HFFc6 (cell line): ENCODE measurements at places on chromosomes 4 and X.

DNA sequence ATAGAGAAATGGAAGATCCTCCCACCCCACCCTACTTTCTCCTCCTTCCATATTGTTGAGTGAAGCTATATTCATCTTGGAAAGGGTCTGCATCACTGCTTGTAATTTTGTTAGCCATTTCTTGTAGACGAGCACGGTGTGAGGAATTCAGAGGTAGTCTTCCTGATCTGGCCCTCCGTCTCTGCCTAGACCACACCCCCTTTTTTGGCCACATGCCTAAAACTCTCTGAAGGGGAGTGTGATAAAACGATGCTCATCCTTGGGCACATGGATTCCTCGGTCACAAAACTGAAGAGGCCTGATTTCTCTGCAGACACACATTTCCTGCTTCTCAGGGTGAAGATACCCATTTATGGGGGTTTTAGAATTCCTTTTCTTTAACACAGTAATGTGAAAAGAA lies 182.8 kb downstream of the LARP7 start:
- DNase-seq: no peak

- no peak for DNase-seq
Measured at GRCh38 chr4:78292341-78292740, 235.2 kb downstream of the FRAS1 start.

DNA sequence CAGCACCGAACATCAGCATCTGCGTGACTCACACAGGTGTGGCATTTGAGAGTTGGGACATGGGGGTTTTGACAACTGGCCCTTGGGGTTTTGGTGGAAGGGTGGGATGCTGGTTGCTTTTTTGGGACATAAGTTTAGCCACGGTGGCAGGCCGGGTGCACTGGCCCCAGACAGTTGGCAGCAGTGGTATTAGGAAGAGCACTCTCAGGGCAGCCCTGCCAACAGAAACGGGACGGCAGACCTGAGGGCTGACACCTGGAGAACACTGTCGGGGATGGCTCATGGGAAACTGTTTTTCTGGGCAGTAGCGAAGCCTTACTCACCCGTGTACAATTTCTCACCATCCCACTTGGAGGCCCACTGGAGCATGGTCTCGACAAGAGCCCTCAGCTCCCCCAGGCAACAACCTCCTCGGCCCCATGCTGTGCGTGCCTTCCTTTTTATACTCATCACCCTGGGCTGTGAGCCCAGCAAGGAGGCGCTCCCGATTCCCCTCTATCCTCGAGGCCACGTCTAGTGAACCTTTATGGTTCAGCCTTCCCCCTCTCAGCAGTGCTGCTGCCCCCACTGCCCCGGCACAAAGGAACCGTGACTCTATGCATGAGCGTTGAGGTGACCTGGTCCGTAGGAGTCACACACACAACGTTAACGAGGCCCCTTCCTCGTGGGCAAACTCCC lies 30.6 kb downstream of the WDR1 start:
- no peak for DNase-seq

- DNase-seq: no peak
Measured at GRCh38 chr4:27020203-27020602, 159.6 kb downstream of the STIM2 start.

DNA sequence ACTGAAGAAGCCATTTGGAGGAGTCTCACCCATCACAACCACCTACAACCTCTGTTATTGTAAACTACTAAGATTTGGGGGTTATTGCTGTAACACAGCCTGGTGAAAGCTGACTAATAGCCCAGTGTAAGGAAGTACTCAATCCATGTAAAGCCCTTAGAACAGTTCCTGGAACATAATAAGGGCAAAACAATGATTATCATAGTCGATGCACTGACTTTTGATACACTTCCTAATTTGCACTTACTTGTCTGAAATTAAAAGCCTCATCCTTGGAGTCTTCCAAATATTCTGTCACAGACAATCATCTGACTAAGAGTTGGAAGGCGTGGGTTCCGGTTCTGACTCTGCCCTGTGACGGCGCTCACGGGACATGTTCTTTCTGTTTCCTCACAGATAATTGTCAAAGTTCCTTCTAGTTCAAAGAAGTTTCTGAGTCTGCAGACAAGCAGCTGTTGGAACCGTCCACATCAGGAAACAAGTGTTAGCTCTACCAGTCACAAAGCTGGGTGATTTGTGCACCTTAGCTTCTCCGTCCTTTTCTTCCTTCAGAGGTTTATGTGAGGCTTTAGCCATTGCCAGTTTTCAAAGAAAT lies 33.4 kb upstream of the RASGEF1B start:
- no peak for DNase-seq

- DNase-seq: no peak
Measured at GRCh38 chr4:53640576-53641453, 49.5 kb upstream of the LNX1 start.

DNA sequence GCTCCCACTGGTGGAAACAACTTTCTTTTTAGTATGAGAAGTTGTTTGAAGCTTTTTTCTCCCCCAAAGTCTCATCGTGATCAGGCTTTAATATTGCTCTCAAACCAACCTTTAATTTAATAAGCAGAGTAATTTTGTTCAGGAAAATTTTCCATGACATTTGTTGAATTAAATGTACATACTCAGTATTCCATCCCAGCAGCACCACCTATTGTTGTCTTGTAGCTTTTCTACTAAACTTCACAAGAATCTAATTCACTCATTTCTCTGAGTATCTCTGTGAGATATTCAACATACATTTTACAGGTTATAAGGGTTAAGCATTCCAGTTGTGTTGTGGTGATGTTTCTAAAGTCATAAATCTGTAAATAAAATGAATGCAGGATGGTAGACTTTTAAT lies 218.3 kb upstream of the HAND2 start:
- DNase-seq: no peak

DNA sequence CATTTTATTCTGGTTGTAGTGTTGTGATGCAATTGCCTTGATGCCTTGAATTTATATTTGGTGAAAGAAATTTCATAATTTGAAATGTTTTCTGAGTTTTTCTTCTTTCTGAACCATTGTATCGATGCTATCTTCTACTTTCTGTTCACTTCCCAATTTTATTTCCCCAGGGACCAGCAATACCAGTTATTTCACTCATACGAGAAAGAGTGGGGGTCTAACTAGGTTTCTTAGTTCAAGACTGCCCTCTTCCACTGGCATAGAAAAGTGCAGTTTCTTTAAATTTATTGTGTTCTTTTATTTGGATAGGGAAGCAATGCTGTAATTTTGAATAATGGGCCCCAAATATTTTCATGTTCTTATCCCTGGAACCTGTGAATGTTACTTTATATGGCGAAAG lies 544.0 kb upstream of the ADGRL3 start:
- no peak for DNase-seq

GRCh38 chr4:94412658-94413038 lies 39.1 kb upstream of the PDLIM5 start:
- peak; percentile 58 for DNase-seq

DNA sequence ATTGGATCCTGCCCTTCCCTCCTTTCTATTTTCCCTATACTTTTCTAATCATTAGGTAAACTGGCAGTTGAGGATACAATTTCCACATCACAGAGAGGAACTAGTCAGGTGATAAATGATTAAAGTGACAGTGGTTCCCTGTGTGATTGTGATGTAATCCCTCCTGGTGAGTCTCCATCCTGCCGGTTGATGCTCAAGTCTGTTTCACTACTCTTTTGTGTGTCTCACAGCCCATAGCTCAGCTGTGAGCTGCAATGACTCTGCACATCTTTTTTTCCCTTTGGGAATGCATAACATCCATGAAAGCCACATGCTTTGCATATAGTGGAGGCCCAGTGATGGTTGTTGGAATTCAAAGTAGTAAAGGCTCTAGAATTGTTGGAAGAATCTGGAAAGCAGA lies 60.4 kb downstream of the CCNI start:
- peak; percentile 81 for DNase-seq

GRCh38 chr4:86633854-86634253 lies 39.7 kb downstream of the PTPN13 start:
- DNase-seq: no peak

DNA sequence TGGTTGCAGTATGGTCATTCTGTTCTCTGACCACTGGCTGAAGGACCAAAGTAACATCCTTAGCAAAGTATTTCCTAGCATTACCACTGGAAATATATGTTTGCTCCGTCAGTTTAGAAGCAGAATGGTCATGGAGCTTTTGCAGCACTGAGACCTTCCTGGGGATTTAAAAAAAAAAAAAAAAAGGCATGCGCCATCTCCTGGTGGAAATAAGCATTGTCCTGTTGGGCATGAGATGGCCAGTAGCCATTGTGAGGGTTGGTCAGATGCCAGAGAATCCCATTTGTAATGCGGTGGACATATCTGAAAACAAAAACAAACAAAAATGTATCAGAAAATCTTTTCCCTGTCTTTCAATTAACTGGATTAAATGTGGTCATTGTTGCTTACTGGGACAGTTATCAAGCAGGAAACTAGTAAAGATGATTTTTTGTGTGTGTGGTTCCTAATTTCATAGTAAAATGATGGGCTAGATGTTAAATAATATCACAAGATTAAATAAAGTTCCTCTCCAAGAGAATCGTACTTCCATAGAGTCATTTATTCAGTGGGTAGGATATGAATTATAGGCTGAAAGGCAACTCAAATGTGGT lies 139.6 kb downstream of the SOWAHB start:
- DNase-seq: peak; percentile 73

DNA sequence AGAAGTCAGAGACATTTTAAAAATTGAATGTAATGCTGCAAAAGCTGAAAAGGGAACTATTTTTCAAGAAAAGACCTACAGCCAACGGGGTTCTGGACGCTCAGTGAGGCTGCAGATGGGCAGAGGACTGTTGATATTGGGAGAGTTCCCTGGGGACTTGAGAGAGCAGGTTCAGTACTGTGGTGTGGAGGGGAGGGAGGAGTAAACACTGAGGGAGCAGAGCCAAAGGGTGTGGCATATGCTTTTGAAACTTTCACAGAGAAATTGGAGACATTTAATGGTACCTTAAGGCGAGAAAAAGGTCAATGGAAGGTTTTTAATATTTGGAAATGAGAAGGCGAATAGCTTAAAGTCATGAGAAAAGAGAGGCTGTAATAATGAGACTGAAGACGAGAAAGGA lies 62.2 kb upstream of the GPM6A start:
- DNase-seq: no peak

GRCh38 chr4:154658680-154659405 lies 46.4 kb upstream of the FGG start:
- DNase-seq: no peak

- DNase-seq: no peak
Measured at GRCh38 chrX:134658760-134659023, 421 bp upstream of the PLAC1 start.

DNA sequence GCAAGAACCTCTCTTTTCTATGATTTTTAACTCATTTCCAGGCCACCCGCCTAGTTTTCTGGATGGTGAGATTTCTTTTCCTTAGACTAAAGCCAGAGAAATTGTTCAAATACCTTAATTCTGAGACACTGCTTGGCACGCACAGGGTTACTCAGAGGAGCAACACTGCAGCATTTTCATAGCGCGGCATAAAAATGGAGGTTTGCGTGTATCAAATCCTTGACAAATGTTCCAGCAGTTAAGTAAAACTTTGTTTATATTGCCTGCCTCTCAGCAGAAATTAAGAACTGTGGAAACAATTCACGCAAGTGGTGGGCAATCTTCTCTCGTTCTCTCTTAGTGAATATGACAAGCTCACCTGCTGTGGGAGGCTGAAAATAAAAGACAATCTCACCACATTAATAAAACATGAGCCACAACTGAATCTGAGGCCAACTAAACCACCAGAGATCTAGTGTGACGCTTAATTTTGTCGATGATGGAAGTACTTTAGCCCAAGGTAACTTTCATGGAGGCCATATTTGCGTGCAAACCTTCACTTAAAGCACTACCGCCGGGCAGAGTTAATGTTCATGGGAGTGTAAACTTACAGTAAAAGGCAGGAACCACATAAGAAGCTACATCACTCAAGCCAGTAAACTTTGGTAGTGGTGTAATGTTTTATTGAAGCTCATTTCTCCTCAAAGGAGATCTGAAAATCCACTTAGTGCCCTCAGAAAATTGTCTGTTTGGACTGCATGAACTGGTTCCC lies 894.8 kb upstream of the EPHA5 start:
- DNase-seq: peak; percentile 81

DNA sequence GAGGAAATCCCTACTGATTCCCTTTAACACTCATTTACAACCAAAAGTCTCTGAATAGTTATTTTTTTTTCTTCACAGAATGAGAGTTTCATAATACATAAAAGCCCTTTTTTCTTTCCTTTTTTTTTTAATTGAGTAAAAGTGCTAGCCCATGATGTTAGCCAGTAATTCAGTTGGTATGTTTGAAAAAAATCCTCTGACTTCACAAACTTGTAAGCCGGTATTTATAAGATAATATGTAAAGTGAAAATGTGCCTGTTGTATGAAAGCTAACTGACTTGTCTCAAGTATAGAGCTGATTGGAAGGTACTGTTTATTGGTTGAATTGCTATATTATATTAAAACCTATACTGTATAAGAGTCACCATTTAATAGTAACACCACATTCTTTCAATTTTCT lies 70.2 kb upstream of the NEIL3 start:
- DNase-seq: no peak

DNA sequence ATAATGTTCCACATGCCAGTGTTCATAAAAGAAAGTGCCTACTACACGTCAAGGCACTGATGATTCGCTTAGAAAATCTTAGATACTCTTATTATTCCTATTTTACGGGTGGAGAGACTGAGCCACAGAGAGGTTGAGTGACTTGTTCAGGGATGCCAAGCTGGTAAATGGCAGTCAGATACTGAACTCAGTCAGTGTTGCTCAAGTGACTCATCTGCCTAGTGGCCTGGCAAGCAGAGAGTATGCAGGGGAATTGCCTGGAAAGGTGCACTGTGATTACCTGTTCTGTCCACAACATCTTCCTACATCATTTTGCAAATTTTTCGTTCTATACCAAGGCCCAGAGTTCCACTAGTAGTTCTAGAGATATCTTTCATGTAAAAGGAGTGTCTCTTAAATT lies 68.4 kb downstream of the RAPGEF2 start:
- no peak for DNase-seq

- no peak for DNase-seq
Measured at GRCh38 chrX:70922774-70923473, 8.0 kb downstream of the SLC7A3 start.

DNA sequence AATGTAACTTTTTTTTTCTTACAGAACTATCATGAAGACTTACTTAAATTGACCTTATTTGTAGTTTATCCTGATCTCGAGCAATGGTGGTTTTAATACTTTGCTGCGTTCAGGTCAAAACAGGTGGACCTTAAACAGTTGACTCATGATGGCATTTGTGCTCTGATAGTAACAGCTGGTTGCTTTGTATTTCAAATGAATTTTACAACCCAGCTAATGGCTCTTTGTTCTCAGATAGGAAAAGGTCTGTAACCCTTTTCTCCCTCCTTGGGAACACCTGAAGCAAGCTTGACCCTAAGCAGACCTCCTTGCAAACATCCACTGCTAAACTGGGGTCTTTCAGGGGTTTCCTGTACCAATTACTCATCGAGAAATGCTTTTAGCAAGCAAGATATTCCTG lies 79.2 kb downstream of the F11 start:
- DNase-seq: no peak
